ENCODE measurements at places on chromosomes 4 and X.

GRCh38 chrX:134810211-134810610 is 151.9 kb upstream of the PLAC1 start:
- DNase-seq, result no peak

- DNase-seq, result no peak
These were observed 118.0 kb upstream of the WDFY3 start for GRCh38 chr4:85084371-85085094.

GRCh38 chrX:53071064-53071463 is 11.1 kb upstream of the TSPYL2 start:
- DNase-seq, result no peak

DNA sequence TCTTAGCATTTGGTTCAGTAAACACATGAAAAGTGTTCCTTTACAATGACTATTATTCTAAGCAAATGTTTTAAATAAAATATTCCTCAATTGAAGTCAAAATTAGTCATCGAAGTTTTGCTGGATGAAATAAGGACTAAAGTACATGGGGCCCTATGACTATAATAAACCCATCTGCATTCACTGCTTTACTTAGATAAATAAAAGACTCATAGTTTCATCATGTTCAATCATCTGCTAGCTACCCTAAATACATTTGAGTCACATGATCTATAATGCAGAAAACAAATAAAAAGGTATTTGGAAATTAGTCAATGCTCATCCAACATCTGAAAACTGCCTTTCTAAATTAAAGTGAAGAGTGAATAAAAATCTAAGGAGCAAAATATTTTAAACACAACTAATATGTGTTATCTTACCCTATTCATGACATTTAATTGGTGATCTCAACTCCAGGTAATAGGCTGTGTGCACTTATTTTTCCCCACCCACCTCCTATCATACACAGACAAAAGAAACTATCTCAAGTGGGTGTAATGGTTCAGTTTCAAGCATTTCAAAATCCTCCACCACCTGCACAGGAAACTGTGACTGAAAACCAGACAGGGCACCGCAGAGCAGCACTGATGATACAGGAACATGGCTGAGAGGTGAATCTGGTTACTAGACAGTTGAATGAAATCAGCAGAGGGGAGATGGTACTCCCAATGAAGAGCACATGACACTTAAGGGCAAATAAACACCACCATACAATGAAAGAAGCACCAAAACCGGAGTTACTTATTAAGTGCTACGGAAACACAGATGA is 78.6 kb downstream of the CAMK2D start:
- peak; percentile 24 for DNase-seq

GRCh38 chr4:6520978-6521377 is 48.6 kb upstream of the PPP2R2C start:
- DNase-seq, result no peak

DNA sequence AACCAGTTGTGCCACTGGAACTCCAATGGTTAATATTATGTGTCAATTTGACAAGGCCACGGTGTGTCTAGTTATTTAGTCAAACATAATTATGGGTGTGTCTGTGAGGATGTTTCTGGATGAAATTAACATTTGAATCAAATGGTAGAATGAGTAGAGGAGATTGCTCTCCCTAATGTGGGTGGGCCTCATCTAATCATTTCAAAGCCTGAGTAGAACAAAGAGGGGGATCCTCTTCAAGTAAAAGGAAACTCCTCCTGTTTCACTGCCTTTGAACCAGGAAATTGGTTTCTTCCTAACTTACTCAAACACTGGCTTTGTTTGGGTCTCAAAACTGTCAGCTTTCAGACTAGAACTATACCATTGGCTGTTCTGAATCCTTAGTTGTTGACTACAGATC is 1692.1 kb downstream of the PCDH19 start:
- DNase-seq, result no peak

GRCh38 chr4:4406455-4407298 is 19.8 kb downstream of the NSG1 start:
- no peak for DNase-seq

DNA sequence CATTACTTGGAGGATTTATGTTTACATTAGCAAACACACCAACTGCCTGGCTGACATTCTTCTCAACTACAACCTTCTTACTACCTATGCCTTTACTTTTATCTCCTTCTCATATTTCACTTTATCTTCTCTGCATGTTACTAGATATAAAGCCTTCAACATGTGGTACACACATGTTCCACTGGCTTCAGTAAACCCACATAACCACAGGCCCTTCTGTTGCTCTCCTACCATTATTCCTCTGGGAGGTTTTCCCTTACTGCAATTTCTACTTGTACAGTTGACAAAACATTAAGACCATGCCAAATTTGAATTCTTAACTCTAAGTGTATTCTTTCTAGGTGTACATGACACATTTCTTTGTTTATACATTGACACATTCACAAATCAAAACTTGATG is 133.1 kb downstream of the ARAP2 start:
- no peak for DNase-seq

DNA sequence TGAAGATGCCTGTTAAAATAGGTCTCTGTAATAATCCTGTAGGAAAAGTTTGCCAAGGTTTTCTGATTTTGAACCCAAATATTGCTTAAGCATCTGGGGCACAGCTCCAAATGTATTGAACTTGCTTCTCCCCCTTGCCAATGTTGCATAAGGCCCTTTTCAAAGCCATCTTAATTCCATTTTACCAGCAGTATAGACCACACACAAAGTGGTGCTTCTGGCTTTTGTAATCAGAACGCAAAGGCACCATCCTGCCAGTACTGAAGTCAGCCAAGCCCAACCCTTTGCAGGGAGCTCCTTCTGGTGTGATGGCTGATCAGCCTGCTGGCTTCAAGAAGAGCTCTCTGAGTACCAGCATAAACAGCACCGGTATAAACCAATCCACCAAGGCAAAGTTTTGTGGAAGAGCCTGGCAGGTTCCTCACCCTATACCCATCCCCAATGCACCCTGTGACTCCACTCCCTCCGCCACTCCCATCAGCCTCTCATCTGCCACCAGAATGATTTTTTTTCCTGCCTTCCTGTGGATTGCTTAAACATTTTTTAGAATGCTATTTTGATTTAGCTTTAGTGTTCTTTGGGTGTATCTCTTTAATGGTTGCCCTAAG is 39.2 kb upstream of the USP9X start:
- no peak for DNase-seq

DNA sequence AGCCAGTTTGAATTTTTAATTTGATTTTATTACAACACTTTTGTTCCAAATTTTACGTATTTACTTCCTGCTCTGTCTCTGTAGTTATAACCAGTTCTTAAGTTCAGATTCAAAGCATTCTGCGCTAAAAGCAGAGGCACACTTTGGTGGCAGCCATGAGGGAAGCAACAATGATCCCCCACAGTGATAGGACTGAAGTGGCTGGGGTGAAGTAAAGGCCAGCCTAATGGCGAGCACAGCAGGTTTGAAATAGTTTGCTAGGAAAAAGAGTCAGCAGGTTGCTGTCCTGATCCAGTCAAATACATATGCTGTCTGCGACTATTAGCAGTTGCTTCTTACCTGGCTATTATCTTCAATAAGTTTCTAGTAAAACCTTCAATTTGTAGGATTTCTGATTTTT is 176.3 kb downstream of the RPA4 start:
- DNase-seq, result no peak

GRCh38 chr4:25032126-25032525 is 1.4 kb upstream of the LGI2 start:
- DNase-seq, result no peak

DNA sequence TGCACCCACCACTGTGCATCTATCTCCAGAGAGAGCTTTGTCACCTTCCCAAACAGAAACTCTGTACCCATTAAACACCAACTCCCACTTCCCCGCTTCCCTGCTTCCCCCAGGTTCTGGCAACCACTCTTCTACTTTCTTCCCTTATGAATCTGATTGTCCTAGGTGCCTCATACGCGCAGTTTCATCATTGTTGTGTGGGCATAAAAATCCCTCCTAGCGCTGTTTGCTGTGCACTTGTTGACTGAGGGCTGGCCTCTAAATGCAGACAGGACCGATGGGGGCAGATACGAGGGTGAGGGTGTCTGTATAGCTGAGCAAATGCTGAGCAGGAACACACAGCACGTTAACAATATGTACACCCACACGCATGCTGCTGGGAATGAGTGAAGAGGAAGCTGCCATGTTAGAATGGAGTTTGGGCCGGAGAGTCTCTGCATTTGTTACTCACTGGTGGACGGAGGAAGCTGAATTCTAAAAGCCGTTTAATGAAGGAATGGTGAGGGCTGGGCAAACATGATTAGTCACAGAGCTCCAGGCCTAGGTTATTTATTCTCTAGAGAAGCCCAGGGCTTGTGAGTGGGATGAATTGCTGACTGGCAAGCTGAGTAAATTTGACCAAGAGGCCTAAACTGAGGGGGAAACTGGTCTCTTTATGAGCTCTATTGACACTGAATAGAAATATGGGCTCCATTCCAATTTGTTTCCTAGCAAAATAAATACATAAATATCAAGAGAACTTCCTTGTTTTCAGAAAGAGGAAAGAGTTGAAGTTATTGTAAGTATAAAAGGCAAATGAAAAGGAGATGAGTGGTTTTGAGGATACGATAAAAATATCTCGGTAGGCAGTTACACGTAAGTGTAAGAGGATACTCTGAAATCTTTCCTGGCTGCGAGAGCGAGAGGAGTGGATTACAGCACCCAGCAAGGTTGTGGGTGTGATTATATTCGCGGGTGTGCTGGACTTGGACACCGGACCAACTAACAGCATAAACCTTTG is 95.9 kb upstream of the RPS6KA3 start:
- no peak for DNase-seq

DNA sequence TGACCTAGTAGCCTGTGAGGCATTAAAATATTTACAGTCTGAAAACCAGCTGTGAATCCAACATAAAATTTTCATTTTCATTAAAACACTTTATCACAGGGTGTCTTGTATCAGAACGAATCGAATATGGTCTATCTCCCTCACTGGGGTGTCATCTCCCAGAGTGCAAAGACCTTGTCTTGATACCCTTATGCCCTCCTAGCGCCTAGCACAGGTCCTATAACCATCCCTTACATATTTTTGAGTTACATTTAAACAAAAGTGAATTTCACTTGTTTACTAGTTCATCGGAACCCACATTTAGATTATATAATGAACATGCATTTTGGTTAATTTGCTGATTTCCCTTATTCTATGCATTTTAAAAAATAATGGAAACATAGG is 14.0 kb downstream of the DIPK2B start:
- DNase-seq, result no peak

- no peak for DNase-seq
These were observed 153.6 kb downstream of the RASL11B start for GRCh38 chr4:53015681-53016080.

DNA sequence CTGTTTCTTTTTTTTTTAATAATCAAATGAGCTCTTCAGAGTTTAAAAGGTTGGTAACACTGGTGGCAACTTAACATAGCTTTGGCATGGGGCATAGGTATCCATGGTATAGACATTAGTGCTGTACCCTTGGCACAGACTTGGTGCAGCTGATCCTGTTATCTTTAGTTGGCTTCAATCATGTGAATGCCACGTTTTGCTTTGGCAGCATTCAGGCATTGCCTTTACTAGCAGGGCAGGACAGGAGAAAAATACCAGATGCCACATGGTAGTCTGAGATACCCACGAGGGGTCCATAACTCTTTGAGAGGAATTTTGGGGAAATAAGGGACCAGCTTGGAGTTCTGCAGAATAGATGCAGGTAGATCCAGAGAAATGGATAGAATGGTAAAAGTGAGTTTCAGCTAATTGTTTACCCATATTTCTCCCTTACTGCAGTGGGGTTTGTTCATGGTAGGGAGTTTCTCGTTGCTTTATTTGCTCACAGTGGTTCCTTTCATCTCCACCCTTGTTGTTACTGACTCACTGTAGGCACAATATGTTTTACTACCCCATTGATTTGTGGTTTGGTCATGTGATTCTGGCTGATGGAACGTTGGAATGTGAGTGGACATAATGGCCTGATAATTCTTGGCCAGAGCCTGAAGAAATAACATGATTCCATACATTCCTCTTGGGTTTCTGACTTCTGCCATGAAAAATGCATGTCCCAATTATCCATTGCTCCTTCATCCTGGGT is 342.7 kb downstream of the GLUD2 start:
- DNase-seq, result no peak

- DNase-seq, result no peak
These were observed 21.2 kb downstream of the ZFP42 start for GRCh38 chr4:188016754-188017153.

GRCh38 chr4:26144526-26145155 is 176.2 kb upstream of the RBPJ start:
- no peak for DNase-seq

- no peak for DNase-seq
These were observed 92.4 kb downstream of the ATRX start for GRCh38 chrX:77693594-77693993.

GRCh38 chr4:187212446-187213080 is 488.9 kb upstream of the FAT1 start:
- DNase-seq, result no peak

- no peak for DNase-seq
These were observed 1195.9 kb upstream of the PRKX start for GRCh38 chrX:4909348-4909747.

DNA sequence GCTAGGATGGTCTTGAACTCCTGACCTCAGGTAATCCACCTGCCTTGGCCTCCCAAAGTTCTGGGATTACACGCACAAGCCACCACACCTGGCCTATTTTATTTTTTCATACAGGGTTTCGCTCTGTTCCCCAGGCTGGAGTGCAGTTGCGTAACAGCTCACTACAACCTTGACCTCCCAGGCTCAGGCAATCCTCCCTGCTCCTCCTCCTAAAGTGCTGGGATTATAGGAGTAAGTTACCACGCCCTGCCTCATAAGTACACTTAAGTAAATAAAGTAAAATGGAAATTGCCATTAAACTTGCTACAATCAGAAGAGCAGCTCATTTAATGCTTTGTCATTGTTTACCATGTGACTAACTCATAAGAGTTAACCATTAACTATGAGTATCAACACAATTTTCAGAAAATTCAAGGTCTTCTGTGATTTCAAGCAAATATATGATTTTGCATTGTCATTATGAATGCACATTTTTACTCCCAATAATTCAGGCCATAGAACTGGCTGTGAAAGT is 12.3 kb downstream of the UGDH start:
- DNase-seq, result no peak

DNA sequence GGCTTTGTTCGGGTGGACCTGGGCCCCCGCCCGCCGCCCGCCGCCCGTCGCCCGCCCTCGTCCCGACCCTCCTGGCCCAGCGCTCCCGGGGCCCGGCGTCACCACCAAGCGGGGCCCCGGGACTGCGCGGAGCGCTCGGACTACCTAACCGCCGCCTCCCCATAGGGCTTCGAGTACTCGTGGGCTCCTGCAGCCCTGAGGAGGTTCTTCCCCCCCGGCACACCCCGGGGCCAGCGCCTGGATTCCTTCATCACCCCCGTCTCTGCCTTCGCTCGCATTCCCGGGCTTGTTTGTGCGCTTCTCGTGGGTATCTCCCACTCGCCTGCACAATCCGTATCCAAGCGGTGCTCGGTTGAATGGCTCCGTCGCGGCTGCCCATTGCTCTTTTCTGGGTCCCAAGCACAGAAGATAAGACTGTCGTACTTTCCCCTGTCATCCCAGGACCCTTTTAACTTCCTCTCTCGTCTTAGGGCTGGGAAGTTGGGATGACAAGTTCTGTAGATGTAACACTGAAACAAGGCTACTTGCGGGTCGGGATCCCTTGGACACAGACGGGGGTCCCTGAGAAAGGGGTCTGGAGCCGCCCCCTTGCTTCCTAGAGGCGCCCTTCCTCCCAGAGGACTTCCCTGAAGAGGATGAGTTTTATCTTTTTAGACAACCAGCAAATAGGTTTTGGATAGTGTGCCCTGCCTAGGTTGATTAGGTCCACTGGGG is 565 bp downstream of the MOB1B start:
- DNase-seq, result no peak

- DNase-seq, result no peak
These were observed 32.0 kb downstream of the HAND2 start for GRCh38 chr4:173498023-173498422.

GRCh38 chr4:182145334-182145905 is 97.8 kb upstream of the TENM3 start:
- no peak for DNase-seq
